ENCODE measurements at places on chromosomes 5 and 9.

DNA sequence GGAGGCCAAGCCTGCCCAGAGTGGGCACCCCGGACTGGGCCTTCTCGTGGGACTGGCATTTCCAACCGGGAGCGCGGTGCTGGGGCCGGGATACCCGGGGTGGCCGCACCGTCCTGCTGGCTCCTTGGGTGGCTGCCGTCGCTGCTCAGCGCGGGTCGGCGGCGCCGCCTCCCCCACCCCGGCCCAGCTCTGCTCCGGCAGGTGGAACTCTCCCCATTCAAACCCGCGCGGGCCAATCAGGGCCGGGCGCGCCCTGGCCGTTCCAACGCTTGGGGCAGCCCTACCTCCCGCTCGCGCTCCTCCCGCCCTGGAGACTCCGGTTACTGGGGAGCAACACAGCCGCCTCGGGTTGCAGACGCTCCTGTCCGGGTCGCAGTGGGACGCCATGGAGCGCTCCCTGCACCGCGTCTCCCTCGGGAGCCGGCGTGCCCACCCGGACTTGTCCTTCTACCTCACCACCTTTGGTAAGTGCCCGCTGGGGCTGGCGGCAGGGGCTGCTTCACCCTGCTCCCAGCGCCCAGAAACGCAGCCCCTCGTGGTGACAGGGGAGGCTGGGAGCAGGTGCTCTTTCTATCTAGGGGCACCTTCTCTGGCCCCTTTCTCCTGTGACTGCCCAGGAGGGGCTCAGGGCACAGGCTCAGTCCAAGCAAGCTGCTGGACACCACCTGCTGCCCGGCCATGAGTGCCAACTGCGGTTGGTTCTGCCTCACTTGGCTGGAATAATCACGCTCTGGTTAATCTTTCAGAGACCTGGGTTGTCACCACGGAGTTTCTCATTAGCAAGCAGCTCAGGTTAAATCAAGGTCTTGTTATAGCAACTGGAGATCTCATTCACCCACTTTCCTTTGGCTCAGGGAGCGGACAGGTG is at the start of gene RGS3:
TSS of gene RGS3 (plus strand) at position 310 of the 868 bp plus-strand sequence. CDS start at position 386, 76 bp downstream.
- DNase-seq: no peak

GRCh38 chr5:27315363-27316270 is 277.2 kb upstream of the CDH9 start:
- DNase-seq: no peak

DNA sequence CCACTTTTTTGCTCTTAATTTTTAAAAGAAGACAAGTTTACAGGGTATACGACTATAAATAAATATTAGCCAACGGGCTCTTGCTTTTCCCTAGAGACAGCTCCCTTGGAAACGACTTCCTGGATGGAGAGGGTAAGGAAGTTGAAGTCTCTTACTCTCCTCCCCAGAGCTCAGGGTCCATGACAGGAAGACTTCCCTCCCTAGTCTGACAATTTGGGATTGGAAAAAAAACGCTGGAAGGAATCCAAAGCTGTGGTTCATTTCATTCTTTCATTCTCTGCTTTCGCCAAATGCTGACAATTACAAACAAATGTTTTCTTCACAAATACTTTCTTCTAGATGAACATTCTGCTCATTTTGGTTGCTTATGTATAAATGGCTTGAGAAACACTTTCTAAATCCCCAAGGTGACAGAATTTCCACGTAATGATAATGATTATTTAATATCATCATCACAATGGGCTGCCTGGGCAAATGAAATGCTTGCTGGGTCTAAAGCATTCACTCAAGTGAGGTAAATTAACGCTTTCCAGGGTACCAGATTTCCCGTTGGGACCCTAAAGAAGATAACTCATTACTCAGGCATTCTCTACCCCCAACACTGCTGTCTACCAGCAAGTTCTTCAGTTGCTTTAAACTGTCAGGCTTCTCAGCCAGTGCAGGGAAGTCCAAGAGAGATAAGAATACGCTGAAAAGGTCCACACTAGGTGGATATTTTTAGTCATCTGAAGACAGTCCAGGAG is 139.8 kb upstream of the SLC30A5 start:
- no peak for DNase-seq

GRCh38 chr9:129815278-129815677 is 8.7 kb downstream of the TOR1A start:
- no peak for DNase-seq

DNA sequence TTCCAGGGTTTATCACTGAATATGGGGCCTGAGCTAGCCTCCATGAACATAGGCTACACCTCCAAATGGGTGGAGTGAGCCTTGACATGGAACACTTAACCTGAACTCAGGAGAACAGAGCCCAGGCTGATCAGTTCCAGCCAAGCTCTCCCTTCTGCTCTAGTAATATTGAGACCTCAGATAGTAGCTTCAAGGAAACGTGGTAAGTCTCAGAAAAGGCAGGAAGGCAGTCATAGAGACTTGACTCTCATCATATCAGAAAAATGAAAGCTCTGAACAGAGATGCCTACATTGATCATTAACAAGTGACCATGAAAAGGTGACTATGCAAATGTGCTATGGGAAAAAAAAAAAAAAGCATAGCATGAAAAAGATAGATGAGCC is 40.5 kb upstream of the MYO10 start:
- DNase-seq: no peak

DNA sequence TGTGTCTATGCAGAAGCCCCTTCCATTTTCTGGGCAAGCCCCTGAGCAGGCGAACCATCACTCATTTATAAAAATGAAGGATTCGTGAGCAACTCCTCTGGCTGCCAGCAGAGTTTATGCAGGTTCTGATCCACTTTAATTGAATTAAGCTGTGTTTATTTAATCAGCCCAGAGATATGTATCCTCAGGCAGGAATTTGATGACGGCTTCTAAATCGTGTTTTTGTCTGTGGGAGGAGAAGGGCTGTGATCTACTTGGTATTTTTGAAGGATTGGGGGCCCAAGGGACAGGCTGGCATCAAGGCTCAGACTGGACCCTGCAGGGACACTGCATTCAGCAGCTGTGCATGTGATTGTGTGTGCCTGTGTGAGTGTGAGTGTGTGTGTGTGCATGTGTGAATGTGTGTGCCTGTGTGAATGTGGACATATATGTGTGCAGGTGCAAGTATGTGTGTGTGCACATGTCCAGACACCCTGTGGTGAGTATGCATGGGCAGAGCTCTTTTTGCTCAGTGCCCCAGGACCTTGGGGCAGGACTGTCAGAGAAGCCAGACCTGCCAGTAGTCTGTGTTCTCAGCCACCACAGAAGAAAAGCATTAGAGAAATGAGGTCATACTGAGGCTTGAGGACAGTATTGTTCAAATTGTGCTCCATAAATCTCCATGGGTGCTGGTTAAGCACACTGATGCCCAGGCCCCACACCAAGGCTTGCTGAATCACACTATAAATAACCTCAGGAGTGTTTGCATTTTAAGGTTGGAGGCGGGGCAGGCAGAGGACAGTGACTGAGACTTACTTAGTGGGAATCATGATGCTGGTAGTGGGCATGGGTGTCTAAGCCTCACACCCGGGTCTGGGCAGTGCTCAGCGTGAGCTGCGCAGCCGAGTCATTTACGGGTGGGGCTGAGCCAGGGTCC is 164.0 kb downstream of the CARTPT start:
- no peak for DNase-seq

DNA sequence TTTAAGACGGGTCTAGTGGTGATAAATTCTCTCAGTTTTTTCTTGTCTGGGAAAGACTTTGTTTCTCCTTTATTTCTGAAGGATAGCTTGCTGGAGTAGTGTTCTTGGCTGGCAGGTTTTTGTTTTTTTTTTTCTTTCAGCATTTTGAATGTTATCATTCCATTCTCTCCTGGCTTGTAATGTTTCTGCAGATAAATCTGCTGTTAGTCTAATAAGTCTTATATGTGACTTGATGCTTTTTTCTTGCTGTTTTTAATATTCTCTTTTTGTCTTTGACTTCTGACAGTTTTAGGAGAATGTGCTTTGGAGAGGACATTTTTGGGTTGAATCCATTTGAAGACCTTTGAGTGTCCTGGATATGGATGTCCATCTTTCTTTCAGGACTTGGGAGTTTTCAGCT is 16.0 kb downstream of the HSD17B4 start:
- DNase-seq: no peak

GRCh38 chr5:141343953-141344463 is 379 bp downstream of the PCDHGA3 start:
- DNase-seq: no peak

- peak; percentile 56 for DNase-seq
Measured at GRCh38 chr9:116800885-116801284, 113.8 kb downstream of the TRIM32 start.

DNA sequence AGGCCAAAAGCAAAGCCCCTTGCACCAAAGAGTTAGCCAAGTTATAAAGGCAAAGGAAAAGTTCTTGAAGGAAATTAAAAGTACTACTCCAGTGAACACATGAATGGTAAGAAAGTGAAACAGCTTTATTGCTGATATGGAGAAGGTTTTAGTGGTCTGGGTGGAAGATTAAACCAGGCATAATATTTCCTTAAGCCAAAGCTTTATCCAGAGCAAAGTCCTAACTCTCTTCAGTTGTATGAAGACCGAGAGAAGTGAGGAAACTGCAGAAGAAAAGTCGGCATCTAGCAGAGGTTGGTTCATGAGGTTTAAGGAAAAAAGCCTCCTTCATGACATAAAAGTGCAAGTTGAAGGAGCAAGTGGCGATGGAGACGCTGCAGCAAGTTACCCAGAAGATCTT is 3.1 kb upstream of the NUDT12 start:
- no peak for DNase-seq

DNA sequence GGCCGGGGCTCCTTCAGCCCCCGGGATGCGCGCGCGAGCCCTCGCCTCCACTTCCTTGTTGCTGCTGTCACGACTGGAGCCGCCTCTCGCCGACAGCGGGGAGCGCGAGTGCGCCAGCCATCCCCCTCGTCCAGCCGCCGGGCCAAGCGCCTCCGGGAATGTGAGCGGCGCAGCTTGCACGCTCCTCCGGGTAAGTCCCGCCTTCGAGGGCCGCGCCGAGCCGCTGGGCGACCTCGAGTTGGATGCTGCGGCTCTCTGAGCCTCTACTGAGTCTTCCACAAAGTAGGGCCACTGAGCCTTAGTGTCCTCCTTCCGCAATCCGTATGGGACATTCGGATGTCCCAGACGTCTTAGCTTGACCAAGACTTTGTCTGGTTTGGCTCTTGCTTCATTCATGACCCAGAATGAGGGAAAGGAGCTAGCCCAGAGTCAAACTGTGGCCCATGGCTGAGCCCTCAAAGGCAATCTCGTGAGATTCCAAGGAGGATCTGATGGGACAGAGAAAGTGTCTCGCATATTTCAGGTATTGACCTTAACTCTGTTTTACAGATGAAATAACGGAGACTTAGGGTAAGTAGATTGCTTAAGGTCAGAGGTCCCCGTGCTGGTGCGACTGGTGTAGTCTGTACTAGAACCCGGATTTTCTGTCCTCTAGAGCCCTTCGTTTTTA is 586 bp downstream of the HMGXB3 start:
- DNase-seq: no peak

GRCh38 chr5:13551645-13552044 is 392.8 kb downstream of the DNAH5 start:
- no peak for DNase-seq

- DNase-seq: peak; percentile 84
Measured at GRCh38 chr9:14271093-14271673, 42.8 kb downstream of the NFIB start.

GRCh38 chr5:154943527-154943926 is 2.7 kb downstream of the MRPL22 start:
- no peak for DNase-seq

GRCh38 chr5:2133080-2133479 is 250.4 kb upstream of the IRX4 start:
- no peak for DNase-seq

DNA sequence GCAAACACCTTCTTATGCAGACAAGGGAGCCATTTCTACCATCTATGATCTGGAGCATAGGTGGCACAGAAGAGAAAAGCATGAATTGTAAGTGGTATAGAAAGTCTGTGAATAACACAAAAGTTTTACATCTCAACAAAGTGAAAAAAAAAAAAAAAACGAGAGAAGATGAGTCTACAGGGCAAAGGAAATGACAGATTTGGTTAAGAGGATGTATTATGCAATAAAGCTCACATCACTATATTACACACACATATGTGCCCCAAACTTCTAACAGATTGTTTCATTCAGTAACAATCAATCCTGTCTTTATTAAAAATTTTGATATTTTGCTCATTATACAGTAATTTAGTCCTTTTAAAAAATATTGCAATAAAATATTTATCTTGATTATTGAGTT is 49.8 kb downstream of the CERT1 start:
- DNase-seq: no peak

DNA sequence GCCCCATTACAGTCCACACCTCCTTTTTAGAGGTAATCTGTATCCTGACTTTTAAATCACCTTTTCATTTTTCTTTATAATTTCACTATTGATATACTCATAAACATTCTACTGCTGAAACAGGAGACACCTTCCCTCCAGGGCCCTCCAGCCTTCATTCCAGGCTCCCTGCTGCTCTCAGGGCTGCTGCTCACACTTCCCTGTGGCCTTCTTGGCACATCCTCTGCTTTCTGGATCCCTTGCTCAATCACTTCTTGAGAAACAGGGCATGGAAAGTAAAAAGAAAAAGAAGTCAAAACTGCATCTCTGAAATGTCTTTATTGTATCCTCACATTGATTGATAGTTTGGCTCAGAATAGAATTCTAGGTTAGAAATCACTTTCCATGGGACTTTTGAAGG is 19.3 kb upstream of the WNT8A start:
- DNase-seq: no peak

- DNase-seq: no peak
Measured at GRCh38 chr5:142958944-142959682, 188.9 kb downstream of the ARHGAP26 start.

DNA sequence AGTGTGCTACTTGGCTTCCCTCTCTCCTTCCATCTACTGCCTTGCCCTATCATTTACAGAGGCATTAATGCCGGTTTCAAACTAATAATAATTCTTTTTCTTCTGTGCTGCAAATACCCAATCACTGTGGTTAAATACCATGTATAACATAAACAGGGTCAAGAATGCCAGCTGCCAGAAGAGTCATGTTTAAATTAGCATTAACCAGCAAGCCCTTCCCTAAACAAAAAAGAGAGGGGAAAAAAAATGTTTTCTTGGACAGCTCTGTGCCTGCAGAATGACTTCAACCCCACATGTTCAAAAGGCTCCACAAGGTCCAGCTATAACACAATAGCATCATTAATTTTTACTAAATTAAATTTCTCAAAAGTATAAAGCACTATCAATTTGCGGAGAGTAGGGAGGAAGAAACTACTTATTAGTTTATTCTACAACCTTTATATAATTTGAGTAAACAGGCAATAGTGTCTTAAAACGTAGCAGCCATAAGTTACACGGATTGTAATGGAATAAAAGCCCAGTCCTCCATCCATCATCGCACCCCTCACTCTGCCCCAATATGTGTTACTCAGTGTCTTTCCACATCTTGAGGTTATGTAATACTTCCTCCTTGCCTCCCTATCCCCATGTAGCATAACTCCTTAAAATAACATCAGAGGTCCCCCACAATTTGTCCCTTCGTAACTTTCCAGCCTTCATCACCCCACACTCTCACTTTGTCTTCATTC is 3.9 kb downstream of the LPAR1 start:
- DNase-seq: no peak

GRCh38 chr5:55577353-55578060 is 42.7 kb upstream of the PLPP1 start:
- no peak for DNase-seq
